ENCODE measurements at places on chromosomes 11 and 22.

- no peak for DNase-seq
These were observed 192.1 kb downstream of the CTTN start for GRCh38 chr11:70590356-70590991.

DNA sequence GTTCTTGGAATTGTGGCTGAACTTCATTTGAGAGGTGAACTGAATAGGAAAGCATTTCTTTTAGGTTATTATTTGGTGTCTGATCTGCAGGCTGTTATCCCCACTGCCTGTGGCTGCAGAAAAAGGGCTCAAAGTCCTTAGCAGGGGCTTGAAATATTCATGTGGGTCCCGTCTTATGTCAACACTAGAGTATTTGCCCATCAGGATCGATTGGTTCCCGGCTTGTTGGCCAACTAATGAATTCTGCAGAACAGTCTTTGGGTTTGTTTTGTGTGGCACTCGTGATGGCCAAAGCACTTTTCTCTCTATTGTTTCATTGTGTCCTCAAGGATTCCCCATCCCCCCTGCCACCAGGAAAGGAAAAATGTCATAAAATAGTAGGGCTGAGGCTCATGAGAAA, 211.9 kb downstream of the MYO18B start:
- DNase-seq: no peak

DNA sequence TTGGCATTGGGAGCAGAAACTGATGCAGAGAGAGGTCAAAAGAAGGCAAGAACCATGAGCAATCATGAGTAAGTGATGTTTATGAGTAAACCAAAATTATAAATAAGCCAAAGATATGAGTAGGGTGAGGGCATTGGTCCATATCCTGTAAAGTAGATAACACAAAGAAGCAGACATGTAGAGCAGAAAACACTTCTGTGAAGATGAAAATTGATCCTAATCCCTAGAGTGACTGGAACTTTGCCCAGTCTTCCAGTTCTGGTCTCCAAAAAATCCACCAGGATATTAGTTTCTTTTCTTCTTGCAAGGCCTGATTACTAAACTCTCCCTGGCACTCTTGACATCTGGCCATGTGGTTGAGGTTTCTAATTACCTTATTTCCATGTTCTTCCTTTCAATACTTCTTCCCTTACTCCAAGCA, 13.7 kb upstream of the DRD2 start:
- no peak for DNase-seq

DNA sequence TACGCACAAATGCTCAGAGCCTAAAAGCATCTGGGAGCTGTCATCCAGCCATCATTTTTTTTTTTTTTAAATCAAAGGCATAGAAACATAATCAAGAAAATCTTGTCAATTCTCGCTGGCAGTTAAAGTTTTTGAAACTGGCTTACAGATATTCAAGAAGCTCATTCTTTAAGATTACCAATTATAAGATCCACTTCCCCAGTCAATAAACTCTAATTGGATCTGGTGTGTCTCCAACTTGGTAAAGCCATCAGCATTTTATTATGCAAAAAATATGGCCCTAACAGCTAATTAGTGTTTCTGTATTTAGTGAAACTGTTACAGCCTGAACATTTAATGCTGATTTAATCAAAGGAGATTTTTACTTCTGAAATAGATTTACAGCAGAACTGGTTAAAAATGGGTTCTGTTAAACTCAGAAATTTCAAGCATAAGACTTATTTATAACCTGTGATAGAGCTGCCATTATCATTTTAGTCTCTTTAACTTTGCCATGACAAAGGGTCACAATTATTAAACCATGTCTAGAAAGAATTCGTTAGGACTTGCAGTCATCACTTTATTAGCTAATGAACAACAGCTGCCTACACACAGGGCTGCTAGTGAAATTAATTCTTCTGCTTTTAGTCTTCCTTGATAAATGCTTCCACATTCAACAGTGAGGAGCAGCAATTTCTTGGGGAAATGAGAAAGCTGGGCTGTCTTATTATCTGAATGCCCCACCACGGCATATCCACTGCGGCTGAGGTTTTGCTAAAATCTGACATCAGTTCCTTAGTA, 176.4 kb upstream of the PITPNB start:
- DNase-seq: no peak

DNA sequence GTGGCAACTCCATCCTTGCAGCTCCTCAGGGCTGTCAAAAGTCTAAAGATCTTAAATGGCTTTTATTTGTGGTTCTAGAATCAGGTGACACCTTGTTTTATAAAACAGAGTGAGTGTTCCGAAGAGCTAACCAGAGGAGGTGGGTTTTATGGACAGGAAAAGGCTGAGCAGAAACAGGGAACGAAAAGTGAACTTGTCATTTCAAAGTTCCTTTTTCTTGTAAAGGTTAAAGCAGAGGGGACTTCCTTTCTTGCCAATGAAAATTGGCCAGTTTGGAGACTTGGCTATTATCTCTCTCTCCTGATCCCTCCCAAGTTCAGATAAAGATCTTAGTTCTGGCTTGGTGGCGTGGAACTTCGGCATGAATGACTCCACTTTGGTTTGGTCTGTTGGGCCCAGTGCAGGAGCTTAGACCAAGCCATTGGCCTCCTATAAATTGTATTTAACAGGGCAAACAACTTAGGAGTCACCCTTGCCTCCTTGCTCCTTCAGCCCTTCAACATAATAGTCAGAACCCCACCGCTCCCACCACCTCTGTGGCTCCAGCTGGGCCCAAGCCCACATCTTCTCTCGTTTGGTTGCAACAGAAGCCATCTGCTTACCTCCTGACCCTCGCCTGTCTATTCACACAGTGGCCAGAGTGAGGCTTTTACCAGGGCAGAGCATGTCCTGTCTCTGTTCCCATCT, 102.4 kb upstream of the THY1 start:
- DNase-seq: no peak

GRCh38 chr11:74123008-74123448, 47.8 kb downstream of the C2CD3 start:
- no peak for DNase-seq

- DNase-seq: no peak
These were observed 9.8 kb downstream of the SLC22A6 start for GRCh38 chr11:62974848-62975522.

GRCh38 chr11:830295-831117, 2.2 kb upstream of the CD151 start:
- DNase-seq: peak; percentile 46

DNA sequence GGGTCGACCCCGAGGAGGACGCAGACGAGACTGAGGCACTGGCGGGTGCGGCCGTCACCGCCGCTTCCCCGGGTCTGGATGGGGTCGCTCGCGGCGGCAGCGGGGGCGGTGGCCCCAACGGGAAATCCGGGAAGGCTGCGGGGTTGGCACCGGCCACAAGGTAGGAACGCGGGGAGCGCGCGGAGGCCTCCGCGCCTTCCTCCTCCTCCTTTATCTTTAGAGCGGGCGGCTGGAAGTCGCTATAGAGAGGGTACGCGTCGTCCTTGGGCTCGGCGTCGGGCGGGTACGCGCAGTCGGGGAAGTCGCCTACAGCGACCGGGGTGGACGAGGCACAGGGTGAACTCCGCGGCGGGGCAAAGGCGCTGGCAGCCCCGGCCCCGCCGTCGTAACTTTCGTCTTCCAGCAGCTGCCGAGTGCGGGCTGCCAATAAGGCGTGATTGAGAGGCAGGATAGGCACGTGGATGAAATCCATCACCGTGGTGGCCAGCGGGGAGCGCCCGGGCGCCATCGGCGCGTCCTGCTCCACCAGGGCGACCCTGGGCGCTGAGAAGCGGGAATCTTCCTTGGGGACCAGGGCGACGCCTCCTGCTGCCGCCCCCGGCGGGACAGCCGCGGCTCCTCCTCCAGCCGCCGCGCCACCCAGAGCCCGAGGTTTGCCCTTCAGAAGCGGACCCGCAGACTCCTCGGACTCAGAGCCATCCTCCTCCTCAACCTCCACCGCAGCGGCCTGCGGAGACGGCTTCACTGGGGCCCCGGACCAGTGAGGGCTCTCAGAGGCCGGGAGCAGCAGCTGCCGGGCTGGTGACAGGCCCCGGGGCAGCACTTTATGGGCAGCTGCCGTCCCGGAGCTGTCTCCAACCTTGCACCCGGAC, 1.7 kb downstream of the PGR start:
- DNase-seq: no peak

DNA sequence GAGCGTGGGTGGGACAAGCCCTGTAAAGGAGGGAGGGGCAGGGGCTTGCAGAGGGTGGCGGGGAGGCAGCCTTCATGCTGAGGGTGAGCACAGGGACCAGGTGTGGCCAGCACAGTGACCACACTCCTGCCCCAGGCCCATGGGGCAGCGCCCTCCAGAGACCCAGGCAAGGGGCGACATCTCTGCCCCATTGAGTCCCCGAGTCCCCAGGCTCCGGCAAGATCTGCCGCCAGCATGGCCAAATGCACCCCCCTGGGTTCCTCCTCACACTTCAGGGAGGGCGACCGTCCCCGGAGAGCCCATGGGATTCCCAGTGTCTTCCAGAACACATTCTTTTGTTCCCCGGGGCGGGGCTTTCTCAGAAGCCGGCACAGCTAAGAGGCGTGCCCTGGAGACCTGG, 362.5 kb downstream of the TBC1D22A start:
- DNase-seq: no peak

DNA sequence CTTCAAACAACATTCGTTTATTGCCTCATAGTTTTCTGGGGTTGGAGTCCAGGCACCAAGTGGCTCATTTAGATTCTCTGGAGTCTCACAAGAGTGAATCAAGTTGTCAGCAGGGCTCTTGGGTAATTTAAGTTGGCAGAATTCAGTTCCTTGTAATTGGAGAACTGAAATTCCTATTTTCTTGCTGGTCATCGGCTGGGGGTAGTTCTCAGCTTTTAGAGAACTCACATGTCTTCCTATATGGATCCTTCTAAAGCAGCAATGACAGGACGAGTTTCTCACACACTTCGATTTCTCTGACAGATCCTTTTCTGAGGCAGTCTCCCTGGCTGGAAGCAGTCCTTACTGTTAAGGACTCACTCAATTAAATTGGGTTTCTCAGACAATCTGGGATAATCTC, 17.3 kb upstream of the OOSP4B start:
- DNase-seq: no peak

- DNase-seq: no peak
These were observed 76.2 kb downstream of the SNX19 start for GRCh38 chr11:130839981-130840666.

- no peak for DNase-seq
These were observed 110.2 kb downstream of the ST3GAL4 start for GRCh38 chr11:126465573-126466188.

DNA sequence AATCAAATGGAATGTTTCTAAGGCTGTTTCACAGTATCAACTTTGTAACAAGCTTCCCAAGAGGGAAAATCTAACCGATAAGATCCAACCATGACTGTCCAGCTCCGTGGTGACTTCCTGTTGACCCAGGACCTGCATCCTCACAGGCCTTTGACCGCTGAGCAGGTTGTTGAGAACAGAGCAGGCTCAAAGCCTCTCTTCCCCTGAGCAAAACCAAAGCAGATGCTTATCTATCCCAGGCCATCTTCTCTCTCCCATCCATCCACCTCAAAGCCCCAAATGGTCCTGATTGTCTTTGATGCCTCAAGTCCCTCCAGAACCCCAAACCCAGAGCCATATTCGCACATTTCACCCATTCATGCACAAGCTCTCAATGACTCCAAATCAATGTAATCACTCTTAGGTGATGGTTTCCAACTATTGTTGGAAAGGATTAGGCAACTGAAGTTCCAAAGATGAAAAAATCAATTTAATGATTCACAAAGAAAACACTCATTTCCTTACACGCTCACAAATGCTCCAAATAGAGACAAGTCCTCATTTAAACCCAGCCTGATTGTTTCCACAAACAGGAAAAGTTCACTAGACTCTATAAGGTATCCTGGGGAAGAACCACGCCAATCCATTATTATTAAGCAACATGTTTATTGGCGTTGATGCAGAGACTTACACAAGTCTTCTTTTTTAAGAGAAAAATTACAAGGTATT, 48.7 kb downstream of the C11orf58 start:
- no peak for DNase-seq

DNA sequence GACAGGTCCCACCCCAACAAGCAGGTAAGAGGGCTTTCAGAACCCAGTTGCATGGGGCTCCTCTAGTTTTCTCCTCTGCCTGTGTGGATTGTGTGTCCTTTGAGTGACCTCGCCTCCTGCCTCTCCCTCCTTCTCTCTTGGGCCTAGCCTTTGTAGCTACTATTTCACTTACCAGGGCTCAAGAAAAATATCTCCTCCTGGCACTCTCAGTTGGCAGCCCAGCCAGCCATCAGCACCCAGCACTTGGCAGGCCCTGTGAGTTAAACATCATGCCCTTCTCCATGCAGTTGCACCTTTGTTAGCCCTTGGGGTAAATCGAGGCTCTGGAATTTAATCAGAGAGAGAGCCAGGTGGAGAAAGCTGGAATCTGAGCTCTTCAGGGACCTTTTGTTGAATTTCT, 35.4 kb upstream of the SORL1-AS1 start:
- DNase-seq: no peak

DNA sequence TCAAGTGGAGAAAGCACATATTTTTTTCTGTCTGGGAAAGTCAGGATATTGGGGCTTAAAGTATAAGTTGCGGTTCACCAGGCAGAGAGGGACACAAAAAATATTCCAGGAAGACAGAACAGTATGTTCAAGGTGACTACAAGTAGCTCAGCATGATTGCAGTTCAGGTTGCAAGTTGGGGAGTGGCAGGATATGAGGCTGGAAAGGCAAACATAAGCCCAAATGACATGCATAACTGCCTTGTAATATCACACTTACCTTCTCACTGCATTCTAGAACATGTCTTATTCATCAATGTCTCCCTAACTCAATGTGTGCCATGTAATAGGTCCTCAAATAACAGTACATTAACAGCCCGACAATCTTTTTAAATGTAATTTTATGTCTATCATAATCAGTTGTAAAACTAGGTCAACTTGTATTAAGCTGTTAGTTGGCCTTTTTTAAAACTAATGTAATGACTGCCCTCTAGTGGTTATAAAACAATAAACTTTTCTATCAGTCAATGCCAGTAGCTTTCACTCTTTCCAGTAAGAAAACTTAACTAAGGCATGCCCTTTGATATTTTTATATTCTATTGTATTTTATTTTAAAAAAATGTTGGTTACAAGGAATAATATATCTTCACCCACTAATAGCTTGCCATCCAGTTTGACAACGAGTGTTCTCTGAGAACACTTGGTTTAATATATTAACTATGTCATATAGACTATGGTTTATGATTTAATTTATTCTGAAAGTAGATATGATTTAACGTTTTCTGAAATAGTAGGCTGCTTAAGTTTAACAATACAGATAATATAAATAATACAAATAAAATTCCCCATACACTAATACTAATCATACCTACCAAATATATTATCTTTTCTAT, 39.4 kb upstream of the CFAP300 start:
- no peak for DNase-seq

DNA sequence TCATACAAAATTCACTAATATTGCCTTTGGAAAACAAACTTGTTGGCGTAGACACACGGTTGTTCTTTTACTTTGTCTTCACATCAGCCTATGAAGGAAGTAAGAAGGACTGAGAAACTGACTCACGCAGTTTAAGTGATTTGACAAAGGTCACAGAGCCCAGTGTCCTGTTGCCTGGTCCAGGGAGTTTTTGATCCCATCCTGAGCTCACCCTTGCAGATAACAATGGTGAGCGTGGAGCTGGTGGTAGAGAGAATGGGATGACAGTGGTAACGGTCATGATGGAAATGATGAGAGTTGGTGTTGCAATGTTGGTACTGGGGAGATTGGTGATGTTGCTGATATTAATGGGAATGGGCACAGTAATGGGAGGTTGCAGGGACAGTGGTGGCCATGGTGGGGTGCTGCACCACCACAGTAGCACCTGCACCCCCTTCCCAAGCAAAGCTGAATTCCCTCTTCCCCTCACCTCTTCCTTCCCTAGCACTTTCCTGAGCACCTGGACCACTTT, 22.0 kb downstream of the CREB3L1 start:
- no peak for DNase-seq

- DNase-seq: no peak
These were observed 52.2 kb upstream of the B3GAT1 start for GRCh38 chr11:134464196-134464595.

GRCh38 chr22:44625421-44625760, 76.6 kb upstream of the PRR5 start:
- DNase-seq: no peak
